Activated naive CD8-positive, alpha-beta T cell treated with anti-CD3 and anti-CD28 coated beads, Interleukin-2, amount 10 ng/mL, durations not matched to agents 7 days and 5 days (primary cell): ENCODE measurements at places on chromosomes 7 and 10.

DNA sequence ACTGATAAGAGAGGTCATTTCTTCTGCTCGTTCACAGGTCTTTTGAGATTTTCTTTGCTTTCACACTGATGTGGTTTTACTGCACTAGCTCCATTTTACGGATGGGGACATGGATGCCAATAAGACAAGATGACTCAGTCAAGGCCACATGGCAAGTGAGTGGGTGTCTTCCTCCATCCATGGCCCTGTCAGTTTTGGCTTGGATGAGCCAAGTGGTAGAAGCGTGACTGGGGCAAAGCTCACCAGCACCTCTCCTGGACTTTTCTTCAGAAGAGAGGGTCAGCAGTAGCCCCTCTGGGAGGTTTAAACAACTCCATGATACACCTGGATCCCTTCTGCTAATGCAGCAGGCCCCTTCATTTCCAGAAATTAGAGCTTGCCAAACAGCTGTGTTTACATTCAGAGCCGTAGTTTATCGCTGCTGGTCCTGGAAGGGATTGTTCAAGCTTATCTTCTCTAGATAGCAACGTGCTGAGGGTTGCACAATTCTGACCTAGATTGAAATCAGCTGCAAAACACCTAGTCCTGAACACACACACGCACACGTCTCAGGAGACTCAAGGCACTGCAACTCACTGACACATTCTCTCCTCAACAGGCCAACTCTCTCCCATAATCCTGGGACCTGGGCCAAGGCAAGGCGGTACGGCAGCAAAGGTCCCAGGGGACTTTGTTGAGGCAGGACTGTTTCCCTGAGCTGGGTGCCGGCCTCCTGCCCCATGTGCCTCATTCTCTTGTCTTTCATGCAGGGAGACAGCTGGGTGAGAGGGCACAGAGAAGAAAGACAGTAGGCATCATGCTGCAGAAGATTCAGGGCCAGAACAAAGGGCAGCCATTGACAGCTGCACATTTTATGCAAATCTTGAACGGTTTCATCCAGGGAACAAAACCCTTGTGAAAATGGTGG lies 14.2 kb upstream of the PDCD4 start:
- peak overlapping the region; percentile 86 for H3K27ac ChIP-seq
- no peak for DNase-seq
- peaks cover 6% of the 10 kb centered on the region for H3K36me3 ChIP-seq
- H3K4me1 ChIP-seq: peaks cover 67% of the 10 kb centered on the region
- no peaks in the 10 kb centered on the region for H3K27me3 ChIP-seq

DNA sequence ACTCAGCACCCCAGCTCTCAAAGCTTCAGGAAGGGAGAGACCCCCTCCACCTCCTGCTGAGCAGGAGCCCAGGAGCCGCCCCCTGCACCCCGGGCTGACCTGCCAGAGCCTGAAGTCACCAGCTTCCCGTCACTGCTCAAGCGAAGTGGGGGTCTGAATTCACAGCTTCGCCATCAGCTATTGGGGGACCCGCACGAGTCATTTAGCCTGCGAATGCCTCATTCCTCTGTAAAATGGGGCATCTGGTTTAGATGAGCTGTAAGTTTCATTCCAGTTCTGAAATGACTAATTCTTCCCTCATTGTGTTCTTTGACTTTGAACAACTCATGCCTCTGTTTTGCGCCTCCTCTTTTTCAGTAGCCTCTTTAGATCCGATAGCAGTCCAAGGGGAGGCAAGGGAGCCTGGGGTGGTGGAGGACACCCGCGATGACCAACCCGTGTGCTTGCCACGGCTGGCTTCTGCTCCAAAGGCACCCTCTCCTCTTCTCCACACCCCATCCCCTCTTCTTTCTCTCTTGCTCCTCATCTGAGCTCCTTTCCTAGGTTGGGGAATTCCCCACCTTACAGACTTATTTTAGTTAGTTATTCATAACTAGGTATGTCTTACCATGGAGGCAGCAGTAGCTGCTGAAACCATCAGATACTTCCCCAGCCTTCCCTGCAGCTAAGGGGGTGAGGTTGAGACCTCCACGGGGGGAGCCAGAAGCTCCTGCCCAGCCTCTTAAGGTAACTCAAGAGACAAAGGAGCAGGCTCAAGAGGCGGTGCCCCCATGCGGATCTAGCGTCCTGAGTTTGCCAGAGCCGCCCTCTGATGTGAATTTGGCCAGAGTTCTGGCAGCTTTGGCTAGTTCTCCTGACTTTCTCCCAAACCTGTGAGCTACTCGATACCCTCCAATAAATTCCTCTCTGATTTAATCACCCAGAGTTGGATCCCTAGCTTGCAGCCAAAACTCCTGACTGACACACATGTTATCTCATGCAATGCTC lies 47.7 kb downstream of the RBM17 start:
- H3K27ac ChIP-seq: no peak overlapping the region
- peak overlapping the region; percentile 10 for H3K4me3 ChIP-seq
- no peaks in the 10 kb centered on the region for H3K36me3 ChIP-seq
- DNase-seq: no peak

GRCh38 chr7:24713039-24713793 lies 44.0 kb downstream of the GSDME start:
- peaks cover 15% of the 10 kb centered on the region for H3K4me1 ChIP-seq
- peaks cover 14% of the 10 kb centered on the region for H3K27me3 ChIP-seq
- no peaks in the 10 kb centered on the region for H3K36me3 ChIP-seq
- no peak overlapping the region for H3K4me3 ChIP-seq
- no peak overlapping the region for H3K27ac ChIP-seq

DNA sequence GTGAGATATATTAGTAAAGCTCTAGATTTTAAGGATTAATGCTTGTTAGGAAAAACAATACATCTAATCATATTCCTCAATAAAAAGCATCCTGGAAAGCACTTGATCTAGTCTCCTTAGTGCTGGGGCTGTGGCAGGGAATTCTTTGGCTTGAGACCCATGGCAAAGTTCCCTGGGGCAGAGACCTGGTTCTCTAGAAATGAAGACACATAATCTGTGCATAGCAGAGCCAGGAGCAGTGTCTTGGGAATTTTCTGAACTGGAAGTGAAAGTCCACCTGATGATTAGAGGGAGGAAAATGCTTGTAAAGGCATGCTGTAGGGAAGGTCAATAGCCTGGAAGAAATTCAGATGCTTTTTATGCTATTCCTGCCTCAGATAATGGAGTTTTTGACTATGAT lies 247.4 kb downstream of the CDK14 start:
- DNase-seq: no peak
- no peaks in the 10 kb centered on the region for H3K4me1 ChIP-seq
- H3K27me3 ChIP-seq: peaks cover 2% of the 10 kb centered on the region
- no peak overlapping the region for H3K27ac ChIP-seq

DNA sequence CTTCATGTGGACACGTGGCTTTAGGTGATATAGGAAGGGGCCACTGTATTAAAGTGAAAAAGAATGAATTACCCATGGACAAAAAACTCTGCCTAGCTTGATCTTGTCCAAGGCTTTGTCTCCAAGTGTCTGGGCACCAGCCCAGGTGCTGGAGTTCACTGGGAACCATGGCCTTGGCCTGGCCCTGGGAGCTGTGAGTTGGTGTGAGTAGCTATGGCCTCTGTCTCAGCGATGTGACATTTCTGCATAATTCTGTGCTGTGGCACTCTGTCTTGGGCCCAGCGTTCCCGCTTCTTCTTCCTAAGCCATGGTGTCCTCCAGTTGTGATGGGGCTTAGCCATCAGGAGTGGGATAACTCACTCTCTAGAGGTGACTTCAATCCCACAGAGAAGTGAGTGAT lies 119.0 kb upstream of the PPP2R2D start:
- H3K36me3 ChIP-seq: no peaks in the 10 kb centered on the region
- H3K27me3 ChIP-seq: no peaks in the 10 kb centered on the region
- H3K4me1 ChIP-seq: no peaks in the 10 kb centered on the region
- no peak for DNase-seq

- H3K27ac ChIP-seq: no peak overlapping the region
- no peak for DNase-seq
- H3K27me3 ChIP-seq: no peaks in the 10 kb centered on the region
- peaks cover 8% of the 10 kb centered on the region for H3K36me3 ChIP-seq
- H3K4me3 ChIP-seq: no peak overlapping the region
Observed at GRCh38 chr7:44760034-44760580, 11.5 kb downstream of the ZMIZ2 start.

DNA sequence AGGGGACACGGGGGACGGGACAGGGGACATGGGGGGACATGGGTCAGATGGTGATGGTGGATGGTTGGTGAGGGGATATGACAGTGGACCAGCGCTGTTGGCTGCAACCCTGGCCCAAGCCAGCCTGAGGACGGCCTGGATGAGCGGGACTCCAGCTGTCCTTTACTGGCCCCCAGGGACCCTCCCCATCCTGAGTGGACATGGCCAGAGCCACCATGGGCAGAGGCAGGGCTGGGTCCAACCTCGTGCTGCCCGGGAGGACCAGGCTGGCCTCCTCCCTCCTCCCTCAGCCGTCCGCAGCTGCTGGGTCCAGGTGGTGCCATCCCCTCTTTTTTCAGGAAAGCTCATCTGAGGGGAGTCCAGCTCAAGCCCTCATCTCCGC lies 30.4 kb downstream of the GET4 start:
- H3K27me3 ChIP-seq: no peaks in the 10 kb centered on the region
- no peak overlapping the region for H3K27ac ChIP-seq
- H3K4me3 ChIP-seq: no peak overlapping the region
- no peaks in the 10 kb centered on the region for H3K36me3 ChIP-seq
- H3K4me1 ChIP-seq: peaks cover 3% of the 10 kb centered on the region

DNA sequence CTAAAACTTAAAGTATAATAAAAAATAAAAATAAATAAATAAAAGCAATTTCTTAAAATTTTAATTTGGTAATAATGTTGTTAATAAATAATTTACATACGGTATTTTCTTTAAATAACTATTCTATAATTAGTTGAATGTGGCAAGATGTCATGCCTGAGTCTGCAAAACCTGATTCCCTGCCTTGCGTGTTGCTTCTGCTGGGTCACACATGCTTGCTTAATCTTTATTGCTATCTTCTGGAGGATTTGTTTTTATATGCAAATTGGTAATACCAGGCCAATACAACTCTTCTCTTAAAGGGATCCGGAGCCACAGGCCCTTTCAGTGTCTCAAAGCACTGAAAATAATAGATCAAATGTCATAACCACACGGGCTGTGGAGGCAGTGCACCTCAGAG lies 59.4 kb upstream of the ABCB5 start:
- H3K4me1 ChIP-seq: no peaks in the 10 kb centered on the region
- no peak overlapping the region for H3K27ac ChIP-seq
- no peak overlapping the region for H3K4me3 ChIP-seq
- H3K27me3 ChIP-seq: no peaks in the 10 kb centered on the region
- no peak for DNase-seq

- H3K27ac ChIP-seq: no peak overlapping the region
- H3K4me3 ChIP-seq: no peak overlapping the region
- no peaks in the 10 kb centered on the region for H3K36me3 ChIP-seq
- DNase-seq: no peak
Observed at GRCh38 chr7:3888096-3888495, 587.0 kb downstream of the SDK1 start.

- H3K4me1 ChIP-seq: no peaks in the 10 kb centered on the region
- peaks cover 3% of the 10 kb centered on the region for H3K36me3 ChIP-seq
- no peak overlapping the region for H3K4me3 ChIP-seq
- H3K27me3 ChIP-seq: no peaks in the 10 kb centered on the region
- no peak for DNase-seq
- H3K27ac ChIP-seq: no peak overlapping the region
Observed at GRCh38 chr10:86863484-86863842, 94.0 kb downstream of the MMRN2 start.

DNA sequence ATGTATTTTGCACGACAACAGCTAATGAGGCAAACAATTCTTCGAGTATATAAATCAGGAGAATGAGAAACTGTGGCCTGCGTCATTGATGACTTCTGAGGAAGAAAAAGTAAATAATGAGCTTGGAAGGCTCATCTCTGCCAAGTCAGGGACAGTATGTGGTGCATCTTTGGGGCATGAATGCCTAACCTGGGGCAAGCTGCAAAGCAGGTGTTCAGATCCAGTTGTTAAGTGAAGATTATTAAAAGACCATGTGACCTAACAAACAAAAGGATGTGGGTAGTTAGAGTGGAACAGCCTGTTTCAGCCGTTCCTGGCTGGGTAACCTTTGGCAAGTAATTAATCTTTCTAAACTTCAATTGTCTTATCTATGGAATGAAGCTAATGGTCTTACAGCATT lies 93.0 kb downstream of the LYZL2 start:
- peaks cover 6% of the 10 kb centered on the region for H3K36me3 ChIP-seq
- H3K4me3 ChIP-seq: no peak overlapping the region
- no peak for DNase-seq
- peaks cover 34% of the 10 kb centered on the region for H3K4me1 ChIP-seq
- no peak overlapping the region for H3K27ac ChIP-seq

DNA sequence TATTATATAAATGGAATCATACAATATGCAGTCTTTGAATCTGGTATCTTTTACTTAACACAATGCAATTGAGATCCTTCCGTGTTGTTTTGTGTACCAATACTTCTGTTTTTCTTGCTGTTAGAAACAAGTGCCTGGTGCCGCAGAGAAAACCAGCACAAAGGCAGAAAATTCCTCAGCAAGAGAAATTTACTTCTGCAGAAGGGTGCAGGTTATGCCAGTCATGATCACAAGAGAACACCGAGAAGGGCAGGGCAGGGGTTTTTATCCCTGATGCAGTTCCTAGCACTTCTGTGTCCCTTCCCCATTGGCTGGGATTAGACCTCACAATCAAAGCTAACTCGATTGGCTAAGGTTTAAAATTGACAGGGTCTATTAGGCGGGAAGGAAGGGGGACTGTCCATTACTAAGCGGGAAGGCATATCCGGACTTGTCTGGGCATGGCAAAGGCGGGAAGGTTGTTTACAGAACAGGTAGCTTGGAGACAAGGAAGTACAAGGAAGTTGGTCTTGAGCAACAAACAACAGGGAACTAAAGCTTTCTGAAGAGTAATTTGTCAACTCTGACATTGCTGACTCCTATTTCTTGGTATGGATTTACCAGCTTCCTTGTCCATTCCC lies 2.4 kb upstream of the ZNF33B start:
- H3K4me3 ChIP-seq: no peak overlapping the region
- H3K27ac ChIP-seq: no peak overlapping the region
- no peaks in the 10 kb centered on the region for H3K27me3 ChIP-seq
- peaks cover 8% of the 10 kb centered on the region for H3K36me3 ChIP-seq
- DNase-seq: no peak

GRCh38 chr10:96287392-96288105 lies 16.2 kb upstream of the BLNK start:
- peak overlapping the region; percentile 17 for H3K4me3 ChIP-seq
- H3K36me3 ChIP-seq: no peaks in the 10 kb centered on the region
- DNase-seq: no peak
- H3K4me1 ChIP-seq: peaks cover 10% of the 10 kb centered on the region

GRCh38 chr7:9958486-9958885 lies 1015.2 kb upstream of the PHF14 start:
- no peak for DNase-seq
- no peaks in the 10 kb centered on the region for H3K4me1 ChIP-seq
- no peak overlapping the region for H3K27ac ChIP-seq
- H3K27me3 ChIP-seq: no peaks in the 10 kb centered on the region
- H3K36me3 ChIP-seq: no peaks in the 10 kb centered on the region
- H3K4me3 ChIP-seq: no peak overlapping the region

GRCh38 chr10:124027031-124027611 lies 66.3 kb downstream of the CHST15 start:
- no peak overlapping the region for H3K27ac ChIP-seq
- DNase-seq: no peak
- H3K4me1 ChIP-seq: peaks cover 2% of the 10 kb centered on the region

- H3K4me3 ChIP-seq: no peak overlapping the region
- H3K27ac ChIP-seq: no peak overlapping the region
- no peak for DNase-seq
- no peaks in the 10 kb centered on the region for H3K4me1 ChIP-seq
- no peaks in the 10 kb centered on the region for H3K36me3 ChIP-seq
Observed at GRCh38 chr10:116452338-116452720, 24.7 kb downstream of the PNLIPRP3 start.

- H3K4me3 ChIP-seq: no peak overlapping the region
- no peak overlapping the region for H3K27ac ChIP-seq
- no peaks in the 10 kb centered on the region for H3K27me3 ChIP-seq
- no peaks in the 10 kb centered on the region for H3K36me3 ChIP-seq
Observed at GRCh38 chr7:55132890-55133551, 114.2 kb downstream of the EGFR start.
